ENCODE measurements at places on chromosomes 6 and 20.
A peak's percentile ranks its signal among the peaks of the same experiment; 100 is the strongest.

DNA sequence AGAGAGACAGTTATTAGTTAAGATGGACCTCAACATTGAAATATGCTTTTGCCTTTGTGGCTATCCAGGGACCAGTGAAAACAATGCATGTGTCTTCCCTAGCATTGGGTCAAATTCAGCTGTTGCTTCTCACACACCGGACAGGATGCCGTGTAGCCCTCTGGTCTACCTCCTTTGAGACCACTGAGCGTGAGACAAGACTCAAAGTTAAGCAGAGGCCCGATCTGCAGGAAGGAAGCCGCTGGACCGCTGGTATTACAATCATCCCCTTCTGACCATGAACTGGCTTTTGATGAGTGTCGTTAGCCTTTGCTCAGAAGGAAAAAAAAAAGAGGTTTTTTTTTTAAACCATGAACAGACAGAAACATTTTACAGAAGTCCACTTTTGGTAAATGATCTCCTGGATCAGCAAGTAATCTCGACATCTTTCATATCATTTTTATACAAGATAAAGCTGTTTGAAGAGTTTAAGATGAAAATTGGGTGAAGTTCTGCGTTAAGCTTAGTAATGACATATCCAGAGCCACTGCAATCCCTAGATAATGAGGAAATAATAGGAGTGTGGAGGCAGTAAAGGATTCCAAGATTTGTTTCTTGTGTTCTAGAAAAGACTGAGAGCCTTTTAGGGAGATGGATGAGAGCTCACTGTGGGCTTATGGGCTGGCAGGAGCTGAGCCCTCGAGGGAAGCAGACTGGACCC lies 622.8 kb downstream of the QKI start:
- DNase-seq: no peak

- no peak for DNase-seq
These were observed 33.9 kb downstream of the MBOAT1 start for GRCh38 chr6:20178327-20178726.

DNA sequence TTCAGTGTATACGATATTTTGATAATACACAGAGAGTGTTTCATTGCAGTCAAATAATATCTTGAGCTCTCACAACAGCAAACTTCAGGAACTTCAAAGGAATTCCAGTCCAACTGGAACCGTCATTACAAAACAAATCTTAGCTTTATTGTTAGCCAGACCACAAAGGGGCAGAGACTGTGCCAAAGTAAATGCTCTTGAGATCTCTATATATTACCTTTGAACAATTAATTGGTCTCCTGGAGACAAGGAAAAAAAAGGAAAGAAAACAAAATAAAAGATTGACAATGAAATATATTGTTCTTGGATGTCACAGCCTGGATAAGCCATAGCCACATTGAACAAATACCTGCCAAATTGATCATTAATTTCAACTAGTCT lies 70.0 kb downstream of the FOXC1 start:
- DNase-seq: no peak

- DNase-seq: no peak
These were observed 201.3 kb downstream of the EYS start for GRCh38 chr6:65505736-65506135.

- peak; percentile 33 for DNase-seq
These were observed 838 bp downstream of the AHCY start for GRCh38 chr20:34302312-34302722.

DNA sequence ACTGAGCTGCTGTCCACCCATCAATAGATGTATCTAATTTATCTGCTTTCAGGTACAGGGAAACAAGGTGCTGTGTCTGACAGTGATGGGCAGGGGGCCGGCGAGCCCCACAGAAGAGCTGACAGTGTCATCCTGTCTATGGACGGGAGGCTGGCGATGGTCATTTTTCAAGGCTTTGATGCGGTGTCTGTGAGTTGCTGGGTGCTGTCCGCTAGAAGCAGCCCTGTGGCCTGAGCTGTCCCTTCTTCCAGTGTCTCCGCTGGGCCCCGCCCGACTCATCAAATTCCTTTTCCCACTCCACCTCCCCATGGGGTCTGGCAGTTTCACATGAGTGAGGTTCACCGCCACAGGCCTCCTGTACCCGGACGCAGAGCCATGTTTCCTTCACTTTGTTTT lies 161.4 kb upstream of the PMEPA1 start:
- DNase-seq: no peak

DNA sequence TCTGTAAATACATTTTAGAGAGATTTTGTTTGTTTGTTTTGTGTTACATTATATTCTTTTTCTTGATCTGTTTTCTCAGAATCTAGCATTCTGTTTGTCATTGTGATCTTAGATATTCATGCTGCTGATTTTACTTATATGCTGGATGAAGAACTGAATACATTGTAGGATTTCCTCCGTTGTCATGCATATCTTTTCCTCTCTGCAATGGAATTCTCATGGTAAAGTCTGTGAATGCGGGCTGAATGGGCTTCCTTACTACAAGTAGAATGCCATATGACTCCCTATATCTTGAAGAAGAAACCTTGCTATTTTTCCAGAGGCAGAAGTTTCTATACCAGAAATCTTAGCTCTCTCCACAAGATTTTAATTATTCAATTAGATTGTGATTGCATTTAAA lies 2.4 kb upstream of the DEFB114 start:
- no peak for DNase-seq

DNA sequence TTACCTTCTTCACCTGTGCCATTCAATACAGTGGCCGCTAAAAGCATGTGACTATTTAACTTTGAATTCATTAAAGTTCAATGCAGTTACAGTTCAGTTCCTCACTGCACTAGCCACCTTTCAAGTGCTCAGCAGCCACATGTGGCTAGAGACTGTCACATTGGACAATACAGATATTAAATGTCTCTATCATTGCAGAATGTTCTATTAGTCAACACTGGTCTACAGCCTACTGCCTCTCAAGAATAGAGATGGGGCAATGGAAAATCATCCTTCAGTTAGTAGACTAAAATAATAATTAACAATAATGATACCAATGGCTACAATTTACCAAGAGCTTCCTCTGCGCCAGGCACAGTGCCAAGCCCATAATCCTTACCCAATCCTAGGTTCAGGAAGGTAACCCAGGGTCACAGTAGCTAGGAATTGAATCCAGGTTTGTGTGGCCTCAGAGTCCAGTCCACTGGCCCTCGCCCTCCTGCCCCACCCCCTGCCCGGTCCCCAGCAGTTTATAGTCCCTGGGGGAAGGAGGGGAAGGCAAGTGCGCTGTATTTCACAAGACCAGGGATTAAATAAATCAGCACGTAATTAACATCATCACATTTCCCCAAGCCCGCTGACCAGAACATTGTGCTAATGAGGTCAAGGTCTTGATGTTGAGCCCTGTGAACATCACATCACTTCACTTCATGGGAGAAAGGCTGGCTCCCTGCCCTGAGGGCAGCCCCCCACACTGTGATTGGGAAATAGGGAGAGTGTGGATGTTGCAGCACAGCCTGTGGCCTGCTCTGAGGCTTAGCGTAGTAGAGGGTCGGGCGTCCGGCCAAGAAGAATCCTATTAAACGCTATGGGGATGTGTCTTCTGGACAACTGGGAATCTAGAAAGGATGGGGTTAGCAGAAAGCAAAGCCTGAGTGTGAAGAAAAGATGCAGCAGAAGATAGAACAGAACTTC lies 147.2 kb downstream of the VEGFA start:
- no peak for DNase-seq

DNA sequence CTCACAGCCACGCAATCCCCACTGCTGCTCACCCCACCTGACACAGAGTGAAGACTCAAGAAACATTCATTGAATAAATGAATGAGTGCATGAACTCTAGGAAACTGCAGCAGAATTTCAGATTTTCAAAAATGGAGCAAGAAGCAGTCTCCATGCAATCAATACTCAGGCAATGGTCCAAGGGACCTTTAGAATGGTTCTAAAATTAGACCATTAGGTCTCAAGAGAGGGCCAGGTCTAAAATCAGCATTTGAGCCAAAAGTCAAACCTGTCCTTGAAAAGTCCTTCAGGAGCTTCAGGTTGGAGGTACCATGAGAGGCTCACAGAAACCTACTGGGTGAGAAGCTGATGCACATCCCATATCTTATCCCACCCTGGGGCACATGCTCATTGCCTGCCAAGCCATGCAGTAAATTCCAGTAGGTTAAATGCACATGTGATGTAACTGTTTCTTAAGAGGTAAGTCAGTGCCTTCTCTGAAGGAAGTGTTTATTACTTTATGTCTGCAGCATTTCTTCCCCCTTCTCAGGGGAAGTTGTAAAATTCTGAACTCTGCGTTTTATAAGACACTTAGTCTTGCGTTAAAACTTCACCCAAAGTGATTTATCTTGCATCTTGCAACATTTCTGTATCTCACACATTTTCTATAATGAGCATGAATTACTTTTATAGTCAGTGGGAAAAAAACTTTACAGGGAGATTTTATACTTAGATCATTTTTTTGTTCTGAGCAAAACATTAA lies 126.6 kb downstream of the ADAT2 start:
- DNase-seq: no peak

DNA sequence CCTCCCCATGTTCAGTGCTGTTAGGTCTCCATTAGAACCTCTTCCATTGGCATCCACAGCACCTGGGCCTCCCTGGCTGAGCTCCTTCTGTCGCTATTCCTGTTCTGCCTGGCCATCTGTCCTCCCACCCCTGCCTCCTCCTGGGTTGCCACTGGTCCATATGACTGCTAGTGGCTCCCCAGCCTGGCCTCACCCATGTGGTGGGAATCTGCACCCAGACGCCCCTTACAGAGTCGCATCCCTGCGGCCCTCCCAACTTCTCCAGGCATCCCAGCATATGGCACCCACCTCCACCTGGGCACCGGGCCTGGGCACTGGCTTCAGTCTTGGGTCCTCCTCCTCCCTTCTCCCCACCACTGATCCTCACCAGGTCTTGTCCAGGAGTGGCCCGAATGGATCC lies 7.7 kb downstream of the CDC25B start:
- no peak for DNase-seq

GRCh38 chr6:73348550-73349204 lies 5.4 kb downstream of the DPPA5 start:
- DNase-seq: no peak

DNA sequence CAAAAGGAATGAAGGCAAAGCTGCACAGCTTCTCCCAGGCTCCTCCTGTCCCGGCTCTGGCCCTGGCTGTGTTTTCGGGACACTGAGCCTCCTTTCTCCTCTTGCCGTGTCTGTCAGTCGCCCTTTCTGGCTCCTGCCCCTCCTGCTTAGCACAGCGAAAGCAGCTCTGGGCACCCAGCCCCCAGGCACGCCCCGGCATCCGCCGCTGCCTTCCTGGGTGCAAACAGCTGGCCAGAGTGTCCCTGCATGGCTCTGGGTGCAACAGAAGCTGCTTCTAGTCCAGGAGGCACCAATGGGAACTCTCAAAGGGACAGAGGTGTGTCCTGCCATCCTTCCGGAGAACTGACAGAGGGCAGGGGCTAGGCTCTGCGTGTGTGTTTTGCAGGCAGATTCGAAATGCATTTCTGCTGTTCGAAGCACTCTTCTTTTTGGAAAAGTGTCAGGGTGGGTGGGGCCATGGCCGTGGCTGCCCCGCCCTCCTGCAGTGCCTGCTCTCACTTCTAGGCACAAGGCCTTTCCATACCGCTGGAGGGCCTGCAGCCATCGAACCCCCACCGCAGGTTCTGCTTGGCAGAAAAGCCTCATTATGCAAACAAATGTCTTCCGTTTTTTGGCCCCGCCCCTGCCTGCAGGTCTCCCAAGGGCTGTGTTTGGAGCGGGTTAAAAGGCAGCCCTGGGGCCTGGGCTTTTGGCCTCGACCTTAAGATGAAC lies 15.5 kb downstream of the COL9A3 start:
- DNase-seq: no peak

GRCh38 chr6:70668499-70668812 lies 773 bp downstream of the SMAP1 start:
- peak; percentile 49 for DNase-seq

- no peak for DNase-seq
These were observed 5.4 kb downstream of the MLN start for GRCh38 chr6:33798343-33798848.

- DNase-seq: no peak
These were observed 80.6 kb upstream of the HIVEP1 start for GRCh38 chr6:11931296-11932035.

DNA sequence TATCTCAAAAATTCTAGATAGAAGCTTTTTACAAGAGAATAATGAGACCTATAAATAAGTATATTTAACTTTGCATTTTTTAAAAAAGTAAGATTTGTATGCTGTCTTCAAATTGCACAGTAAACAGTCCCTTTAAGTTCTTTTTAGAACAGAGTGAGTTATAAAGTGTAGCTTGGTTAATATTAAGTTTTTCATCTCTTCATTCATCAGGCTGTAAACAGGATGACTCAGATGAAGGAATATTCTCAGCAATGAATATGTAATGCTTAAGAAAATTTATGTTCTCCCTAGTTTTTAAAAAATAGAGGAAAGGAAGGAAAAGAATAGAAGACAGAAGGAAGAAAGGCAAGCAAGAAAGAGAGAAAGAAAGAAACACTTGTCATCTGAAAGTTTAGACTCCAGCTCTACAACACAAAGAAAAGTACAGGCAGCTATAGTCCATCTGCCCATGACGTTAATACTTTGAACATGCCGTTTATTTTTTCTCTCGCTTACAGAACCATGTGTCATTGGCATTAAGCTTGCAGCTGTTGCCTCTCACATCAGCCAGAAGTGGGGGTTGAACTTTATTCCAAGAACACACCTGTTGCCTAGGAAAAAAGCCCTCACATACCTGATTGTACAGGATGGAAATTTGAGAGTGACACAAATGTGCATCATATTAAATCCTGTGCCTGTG lies 36.1 kb downstream of the CAP2 start:
- no peak for DNase-seq

GRCh38 chr6:41504466-41505121 lies 41.6 kb upstream of the FOXP4 start:
- no peak for DNase-seq

GRCh38 chr6:87654875-87655454 lies 47.1 kb downstream of the AKIRIN2 start:
- no peak for DNase-seq

DNA sequence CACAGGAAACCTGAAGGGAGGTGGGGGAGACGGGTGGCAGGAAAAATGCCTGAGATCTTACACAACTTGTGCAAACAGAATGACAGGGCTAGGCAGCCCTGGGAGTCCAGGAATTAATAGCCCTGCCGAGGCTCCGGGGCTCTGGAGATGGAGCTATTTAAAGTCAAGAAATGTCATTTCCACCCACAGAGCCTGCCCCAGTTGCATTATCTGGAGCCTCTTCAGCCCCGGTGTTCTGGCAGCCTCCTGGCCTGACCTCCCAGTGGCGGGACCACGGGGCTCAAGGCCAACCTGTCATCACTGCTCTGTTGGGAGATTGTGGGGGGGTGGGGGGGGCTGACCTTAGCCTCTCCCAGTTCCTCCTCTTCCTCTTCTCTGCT lies 28.5 kb upstream of the SCUBE3 start:
- peak; percentile 39 for DNase-seq

DNA sequence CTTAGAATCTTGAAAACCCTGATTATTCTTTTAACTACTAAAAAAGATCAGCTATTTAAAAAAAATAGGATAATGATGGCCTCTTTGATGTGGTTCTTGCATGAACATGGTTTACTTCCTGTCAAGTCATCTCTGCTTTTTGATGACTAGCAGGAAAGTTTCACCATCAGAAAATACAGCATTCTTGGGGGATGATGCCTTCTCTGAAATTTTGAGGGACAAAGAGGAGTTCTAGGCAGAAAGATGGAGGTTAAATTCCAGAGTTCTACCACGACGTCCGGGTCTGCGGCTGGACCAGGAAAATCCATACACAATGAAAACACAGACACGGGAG lies 130.4 kb downstream of the OLIG3 start:
- no peak for DNase-seq
